ENCODE measurements at places on chromosomes 2 and 18. TPM values are rescaled to one million over a fixed set of nuclear protein-coding genes. Genes with fewer than 3 reads are reported as not detected.
A peak's percentile ranks its signal among the peaks of the same experiment; 100 is the strongest.

- peak; percentile 87 for DNase-seq
Observed at GRCh38 chr2:238256594-238257104, 16.8 kb upstream of the HES6 start.

GRCh38 chr18:841647-842370, 29.8 kb upstream of the YES1 start:
- DNase-seq: no peak

DNA sequence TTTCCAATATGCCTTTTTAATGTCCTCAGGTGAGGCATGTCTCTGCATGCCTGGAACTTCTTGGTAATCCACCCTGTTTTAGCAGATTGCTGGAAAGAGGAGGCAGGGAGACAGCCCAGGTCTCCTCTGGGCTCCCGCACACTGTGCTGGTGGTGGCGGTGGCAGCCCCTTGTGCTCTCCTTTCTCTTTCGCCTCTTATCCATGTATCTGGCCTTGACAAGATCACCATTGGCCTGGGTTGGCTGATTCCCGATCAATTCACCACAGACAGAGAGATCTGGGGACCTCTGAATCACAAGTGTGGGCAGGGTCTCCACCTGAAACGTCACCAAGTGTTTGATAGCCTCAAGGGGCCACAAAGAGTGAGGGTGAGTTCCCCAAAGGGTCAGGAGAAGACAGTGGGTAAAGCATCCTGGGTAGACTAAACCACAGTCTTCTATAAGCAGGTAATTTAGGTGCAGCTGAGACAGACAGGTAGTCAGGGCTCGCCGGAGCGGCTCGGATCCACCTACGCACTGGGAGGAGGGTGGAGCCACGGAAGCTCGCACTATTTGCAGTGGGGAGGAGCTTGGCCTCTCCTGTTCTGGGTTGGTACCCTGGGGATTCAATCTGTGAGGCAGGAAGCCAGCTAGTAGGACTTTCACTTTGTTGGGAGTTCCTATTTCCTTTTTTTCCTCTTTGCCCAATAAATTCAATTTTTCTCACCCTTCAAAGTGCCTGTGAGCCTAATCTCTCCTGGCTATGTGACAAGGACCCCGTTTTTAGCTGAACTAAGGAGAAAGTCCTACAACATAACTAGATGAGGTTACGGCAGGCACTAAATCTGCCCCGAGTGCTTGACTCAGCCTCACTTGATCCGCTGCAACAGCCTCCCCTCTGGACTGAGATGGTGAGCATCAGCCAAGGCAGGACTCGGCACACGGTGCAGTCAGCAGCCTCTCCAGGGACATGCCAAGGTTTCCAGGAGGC, 57.6 kb downstream of the SLC4A3 start:
- DNase-seq: peak; percentile 85

DNA sequence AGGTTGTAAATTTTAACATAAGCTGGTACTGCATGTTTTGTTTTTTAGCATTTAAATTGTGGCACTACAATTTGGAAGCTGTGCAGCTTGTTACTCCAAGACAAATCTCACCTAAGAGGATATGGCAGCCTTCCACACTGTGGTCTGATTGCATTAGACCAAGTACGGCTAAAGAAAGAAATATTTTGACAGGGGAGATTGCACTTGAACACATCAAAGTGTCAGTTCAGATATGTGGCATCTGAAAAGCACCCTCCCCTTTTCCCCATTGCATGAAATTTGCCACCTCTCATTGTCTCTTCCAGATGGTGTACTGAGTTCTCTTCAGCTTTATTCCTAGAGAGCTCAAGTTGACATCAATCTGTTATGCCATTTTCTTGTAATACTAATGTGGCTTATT, 295.9 kb downstream of the ERBB4 start:
- DNase-seq: no peak

GRCh38 chr2:235914756-235915155, 253.4 kb downstream of the GBX2 start:
- DNase-seq: no peak

The C2orf80 gene
- total RNA-seq: not detected

Measured in activated CD4-positive, alpha-beta T cell treated with anti-CD3 and anti-CD28 coated beads for 36 hours (primary cell).